ENCODE measurements at places on chromosomes 5 and 9.

DNA sequence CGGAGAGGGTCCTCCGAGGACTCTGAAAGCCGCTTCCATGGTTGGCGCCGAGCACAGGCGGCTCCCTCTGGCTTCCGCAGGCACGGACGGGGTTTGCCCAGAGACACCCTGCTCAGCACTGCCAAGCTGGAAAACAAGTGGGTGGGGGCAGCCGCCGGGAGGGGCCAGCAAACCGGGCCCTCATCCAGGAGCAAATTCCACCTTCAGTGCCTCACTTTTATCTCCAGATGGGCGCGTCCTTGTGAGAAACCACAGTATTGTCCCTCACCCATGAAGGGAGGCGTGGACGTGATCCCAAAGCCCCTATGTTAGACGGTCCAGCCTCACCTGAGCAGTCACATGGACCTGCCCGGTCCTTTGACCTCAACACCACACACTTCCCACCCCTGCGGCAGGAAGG, 29.0 kb downstream of the MED10 start:
- DNase-seq, result no peak

GRCh38 chr9:117403403-117403811, 11.4 kb downstream of the ASTN2 start:
- no peak for DNase-seq

DNA sequence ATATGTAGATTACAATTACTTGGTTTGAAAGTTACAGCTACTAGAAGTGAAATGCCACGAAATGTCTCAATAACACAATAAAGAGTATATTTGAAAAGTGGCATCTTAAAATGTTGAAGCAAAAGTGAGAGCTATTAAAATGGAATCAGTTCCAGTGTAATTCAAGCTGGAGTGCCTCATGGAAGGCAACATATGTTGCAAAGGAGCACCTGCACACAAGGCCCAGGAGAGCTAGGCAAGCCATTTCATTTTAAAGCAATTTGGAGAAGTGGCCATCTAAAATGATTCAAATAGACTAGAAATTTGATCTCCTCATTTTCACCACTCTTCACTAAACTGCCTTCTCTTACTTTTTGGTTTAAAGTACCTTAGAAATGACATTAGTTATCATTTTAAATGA, 167.8 kb downstream of the GABRB2 start:
- DNase-seq, result no peak

DNA sequence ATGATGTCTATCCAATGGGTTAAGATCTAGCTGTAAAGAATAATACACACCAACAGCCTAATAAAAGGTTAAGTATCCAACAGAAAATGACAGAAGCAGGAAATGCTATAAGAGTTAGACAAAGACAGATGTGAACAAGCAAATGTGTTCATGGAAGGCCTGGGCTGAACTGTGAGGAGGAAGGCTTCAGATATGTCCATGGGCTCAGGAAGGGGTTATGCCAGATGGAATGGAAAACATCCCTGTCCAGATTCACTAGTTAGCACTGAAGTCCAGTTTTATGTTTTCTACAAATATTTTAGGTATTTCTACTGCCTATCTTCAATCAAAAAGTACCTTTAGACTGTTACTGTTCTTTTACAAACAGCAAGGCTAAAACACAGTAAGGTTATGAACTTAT, 27.1 kb downstream of the ERAP1 start:
- no peak for DNase-seq

DNA sequence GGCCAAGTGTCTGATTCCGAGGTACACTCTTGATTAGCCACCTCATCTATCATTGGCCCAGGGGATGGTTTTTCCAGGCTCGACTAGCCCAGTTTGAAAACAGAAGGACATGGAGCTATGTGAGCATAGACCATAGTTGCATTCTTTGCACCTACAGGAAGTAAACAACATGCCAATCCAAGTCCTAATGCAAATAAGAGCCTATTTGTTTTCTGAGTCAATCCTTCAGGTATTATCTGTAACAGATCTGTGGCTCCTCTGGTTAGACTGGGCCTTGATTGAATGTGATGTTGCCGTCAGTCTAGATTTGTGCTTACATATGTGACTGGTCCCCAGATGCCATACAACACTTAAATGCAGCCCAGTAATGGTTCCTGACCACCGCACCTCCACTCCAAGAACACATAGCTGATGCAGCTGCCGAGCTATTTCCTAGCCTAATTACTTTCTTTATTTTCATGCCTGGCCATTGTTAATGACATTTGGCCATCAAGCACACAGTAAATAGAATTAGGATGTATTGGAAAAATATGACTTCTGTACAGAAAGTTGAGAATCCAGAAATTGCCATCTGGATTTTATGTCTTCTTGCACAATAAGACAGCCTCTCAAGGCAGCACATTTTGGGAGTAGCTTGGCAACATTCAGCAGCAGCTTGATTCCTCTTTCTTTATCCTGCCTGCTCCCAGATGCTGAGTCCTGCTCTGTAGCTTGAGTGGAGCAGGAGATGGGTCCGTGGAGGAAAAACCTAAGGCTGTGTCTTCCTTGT, 29.5 kb upstream of the ARHGAP26 start:
- DNase-seq, result no peak

GRCh38 chr5:120358949-120359348, 105.2 kb upstream of the PRR16 start:
- DNase-seq, result no peak

DNA sequence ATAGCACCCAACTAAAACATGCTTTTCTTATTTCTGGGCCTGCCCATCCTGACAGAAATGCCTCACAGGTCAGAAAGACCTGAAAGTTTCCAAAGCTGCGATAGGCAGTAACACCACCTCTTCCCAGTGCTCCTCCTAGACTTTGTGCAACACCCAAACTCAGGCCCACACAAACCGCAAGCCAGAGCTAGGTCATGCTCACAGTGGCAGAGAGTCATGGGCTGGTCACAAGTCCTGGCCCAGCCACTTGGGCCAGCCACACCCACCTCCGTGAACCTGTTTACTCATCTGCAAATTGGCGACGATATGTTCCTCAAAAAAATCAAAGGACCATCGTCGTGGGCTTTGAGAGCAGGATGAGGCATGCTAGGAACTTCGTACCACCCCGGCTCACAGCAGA, 44.0 kb upstream of the SLC25A51 start:
- no peak for DNase-seq

DNA sequence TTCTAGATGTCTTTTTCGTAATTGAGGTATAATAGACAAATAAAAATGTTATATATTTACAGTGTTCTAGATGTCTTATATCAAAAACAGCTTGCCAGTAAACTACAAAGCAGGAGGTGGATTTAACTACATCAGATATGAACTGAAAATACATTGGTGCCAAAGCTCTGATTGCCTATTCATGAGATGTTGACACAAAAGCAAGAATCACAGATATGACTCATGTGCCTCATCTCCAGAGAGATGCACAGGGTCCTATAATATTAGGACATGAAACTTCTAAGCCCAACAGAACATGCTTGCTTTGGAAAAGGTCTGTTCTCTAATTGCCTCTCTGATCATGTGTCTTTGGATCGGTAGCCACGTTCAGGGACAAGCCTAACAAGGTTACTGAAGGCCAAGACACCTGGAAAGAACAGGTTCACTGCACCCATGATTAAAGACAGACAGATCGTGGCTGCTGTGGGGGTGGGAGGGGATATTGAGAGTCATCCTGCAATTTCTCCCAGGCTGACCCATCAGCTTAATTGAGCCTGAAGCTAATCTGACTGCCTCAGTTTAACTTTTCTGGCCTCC, 16.8 kb downstream of the ABCA1 start:
- no peak for DNase-seq

DNA sequence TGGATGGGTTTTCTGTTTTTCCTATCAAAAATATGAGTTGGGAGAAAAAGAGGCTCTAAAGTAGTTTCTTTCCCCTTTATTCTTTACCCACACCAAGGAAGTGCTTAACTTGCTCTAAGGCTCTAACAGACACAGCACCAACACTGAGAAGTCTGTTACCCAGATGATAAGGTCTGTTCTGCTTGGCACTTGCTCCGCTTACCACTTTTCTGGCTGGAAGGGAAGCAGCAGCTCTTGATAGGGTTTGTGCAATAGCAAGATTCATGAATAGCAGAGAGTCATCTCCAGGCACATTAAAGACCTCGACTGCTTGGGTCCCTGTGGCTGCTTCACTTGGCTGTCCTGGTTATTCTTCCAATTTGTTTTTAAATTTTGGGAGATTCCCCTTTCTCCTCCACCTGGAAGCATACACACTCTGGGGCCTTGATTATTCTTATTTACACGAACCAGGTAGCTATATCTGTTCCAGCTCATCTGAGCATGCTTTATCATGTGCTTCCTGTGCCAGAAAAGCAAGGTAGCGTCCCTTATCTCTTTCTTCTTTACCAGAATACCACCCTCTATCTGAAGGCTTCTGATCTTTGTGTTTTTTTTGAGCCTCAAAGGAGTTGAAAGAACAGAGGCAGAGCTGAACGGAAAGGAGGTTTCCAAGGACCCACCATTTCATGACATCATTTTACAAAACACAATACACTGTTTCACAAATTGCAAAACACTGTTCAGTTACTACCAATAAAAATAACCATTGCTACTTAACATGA, 24.8 kb downstream of the PPP3R2 start:
- DNase-seq, result no peak

- DNase-seq, result no peak
Observed at GRCh38 chr5:53261245-53261644, 151.7 kb upstream of the MOCS2 start.

- no peak for DNase-seq
Observed at GRCh38 chr9:94782355-94783101, 56.0 kb downstream of the AOPEP start.

GRCh38 chr9:123607479-123607878, 251.5 kb downstream of the CRB2 start:
- DNase-seq, result no peak

GRCh38 chr9:124514125-124514524, 6.9 kb upstream of the NR5A1 start:
- no peak for DNase-seq

All from GM12891 (cell line).